HFF-Myc (cell line): ENCODE measurements at places on chromosomes 16 and 17.

DNA sequence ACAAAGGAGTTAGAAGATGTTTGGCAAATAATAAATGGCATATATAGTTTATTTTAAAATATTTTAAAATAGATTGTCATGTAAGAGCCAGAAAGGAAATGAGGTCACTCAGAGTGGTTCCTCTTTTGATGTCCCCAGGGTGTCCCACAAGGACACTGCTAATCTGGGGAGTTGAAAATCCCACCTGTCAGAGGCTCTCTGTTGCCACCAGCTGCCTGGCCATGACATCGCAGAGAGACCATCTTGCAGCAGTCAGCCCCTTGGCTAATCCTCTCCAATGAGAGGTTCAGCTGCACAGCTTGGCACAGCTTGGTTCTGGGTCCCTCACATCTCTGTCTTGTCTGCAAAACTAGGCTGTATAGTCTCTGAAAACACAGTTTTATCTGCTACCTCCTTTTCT lies 11.0 kb upstream of the RBFOX1 start:
- no peak for DNase-seq

- no peak for DNase-seq
These were observed 47.8 kb upstream of the FOXF1 start for GRCh38 chr16:86462334-86463084.

DNA sequence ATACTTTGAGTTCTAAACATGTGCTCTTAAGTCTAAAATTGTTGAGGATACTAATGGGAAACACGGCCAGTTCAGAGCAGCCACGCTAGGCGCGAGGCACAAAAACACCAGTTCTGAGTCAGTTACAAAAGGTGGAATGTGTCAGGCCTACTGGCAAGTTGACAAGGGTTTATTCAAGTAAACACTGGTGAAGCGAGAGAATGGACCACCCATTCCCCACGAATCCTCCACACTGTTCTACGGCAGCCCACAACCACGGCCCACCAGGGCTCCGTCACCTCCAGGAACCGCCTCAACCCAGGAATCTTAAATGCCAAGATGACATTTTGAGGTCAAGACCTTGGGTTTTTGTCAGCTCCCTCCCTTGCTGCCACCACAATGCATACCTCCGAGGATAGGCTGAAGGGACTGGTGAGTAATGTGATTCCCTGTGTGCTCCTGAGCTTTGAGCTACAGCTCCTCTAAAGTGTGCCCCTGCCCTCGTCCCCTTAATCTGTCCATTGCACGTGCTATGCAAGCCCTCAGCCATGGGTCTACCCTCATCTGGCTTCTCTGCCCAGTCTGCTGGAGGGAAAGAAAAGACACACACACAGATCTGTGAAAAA lies 28.5 kb upstream of the TRAP1 start:
- DNase-seq: no peak

GRCh38 chr16:80263181-80263823 lies 277.5 kb upstream of the DYNLRB2 start:
- DNase-seq: no peak

- no peak for DNase-seq
These were observed 51.1 kb downstream of the ZNF778 start for GRCh38 chr16:89268585-89268984.

GRCh38 chr16:55155815-55156214 lies 168.2 kb upstream of the IRX6 start:
- no peak for DNase-seq

DNA sequence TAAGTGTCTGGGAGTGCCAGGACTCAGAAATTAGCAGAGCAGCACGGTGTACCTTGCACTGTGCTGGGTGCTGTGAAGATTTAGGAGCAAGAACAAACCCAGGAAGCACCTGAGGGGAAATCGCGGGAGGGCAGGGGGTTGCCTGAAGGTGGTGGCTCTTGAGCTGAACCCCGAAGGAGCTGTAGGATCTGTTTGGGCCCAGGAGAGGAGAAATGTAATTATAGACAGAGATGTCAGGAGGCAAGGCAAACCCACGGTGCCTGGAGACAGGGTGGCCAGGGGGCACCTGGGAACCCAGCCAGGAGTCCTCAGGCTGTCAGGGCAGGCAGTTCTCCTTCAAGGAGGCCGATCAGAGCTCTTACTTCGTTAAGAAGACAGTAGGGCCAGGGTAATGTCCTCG lies 109.1 kb downstream of the C16orf78 start:
- DNase-seq: no peak

- DNase-seq: no peak
These were observed 10.2 kb downstream of the ATP2A3 start for GRCh38 chr17:3954086-3954485.

DNA sequence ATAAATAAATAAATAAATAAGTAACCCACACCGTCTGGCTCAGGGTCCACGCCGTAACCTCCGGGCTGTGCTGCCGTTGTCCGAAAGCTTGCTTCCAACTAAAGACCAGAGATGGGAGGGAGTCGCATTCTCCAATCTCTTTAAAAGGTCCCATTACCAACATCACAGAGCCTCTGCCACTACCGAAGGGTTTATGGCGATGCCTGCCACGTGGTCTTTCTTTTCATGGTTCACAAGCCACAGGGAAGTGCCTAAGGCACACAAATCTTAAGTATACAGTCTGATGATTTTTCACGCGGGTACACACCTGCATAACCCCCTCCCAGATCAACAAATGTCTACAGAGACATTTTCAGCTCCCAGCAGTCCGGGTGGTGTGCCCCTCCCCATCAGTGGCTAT lies 1.4 kb downstream of the COTL1 start:
- DNase-seq: no peak

DNA sequence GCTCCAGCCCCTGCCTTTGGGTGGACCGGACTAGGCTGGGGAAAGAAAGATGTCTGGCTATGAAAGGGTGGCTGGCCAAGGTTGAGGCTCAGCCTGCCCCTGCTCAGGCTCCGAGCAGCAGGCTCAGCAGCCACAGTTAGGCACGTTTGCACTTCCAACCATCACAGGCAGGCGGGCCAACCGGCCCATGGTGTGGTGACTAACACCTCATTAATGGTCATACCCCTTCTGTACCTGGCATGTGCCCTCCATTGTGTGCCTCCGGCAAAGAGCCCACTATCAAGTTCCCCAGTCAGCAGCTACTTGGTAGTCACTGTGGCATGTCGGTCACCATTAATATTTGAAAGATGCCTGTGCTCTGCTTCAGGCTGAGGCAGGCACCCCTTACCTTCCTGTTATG lies 6.7 kb downstream of the TBC1D24 start:
- no peak for DNase-seq

GRCh38 chr16:51952500-51952899 lies 594.4 kb downstream of the TOX3 start:
- DNase-seq: no peak
